ENCODE measurements at places on chromosomes 13 and 19. TPM values are rescaled to one million over a fixed set of nuclear protein-coding genes. Genes with fewer than 3 reads are reported as not detected.

Gene KLK15
- total RNA-seq = not detected

Gene JSRP1
- total RNA-seq = 1.6 TPM

Gene RXFP2
- total RNA-seq = not detected

Gene RNF225
- total RNA-seq = not detected

Gene ZNF266
- total RNA-seq = 35.4 TPM

Gene ZNF793
- total RNA-seq = 30.9 TPM

Gene ZNF541
- not detected for total RNA-seq

GRCh38 chr19:39542206-39542605, 2.2 kb upstream of the EID2 start:
- no peak for DNase-seq

- DNase-seq = peak; percentile 56
Observed at GRCh38 chr19:45403781-45404556, 900 bp downstream of the PPP1R13L start.

DNA sequence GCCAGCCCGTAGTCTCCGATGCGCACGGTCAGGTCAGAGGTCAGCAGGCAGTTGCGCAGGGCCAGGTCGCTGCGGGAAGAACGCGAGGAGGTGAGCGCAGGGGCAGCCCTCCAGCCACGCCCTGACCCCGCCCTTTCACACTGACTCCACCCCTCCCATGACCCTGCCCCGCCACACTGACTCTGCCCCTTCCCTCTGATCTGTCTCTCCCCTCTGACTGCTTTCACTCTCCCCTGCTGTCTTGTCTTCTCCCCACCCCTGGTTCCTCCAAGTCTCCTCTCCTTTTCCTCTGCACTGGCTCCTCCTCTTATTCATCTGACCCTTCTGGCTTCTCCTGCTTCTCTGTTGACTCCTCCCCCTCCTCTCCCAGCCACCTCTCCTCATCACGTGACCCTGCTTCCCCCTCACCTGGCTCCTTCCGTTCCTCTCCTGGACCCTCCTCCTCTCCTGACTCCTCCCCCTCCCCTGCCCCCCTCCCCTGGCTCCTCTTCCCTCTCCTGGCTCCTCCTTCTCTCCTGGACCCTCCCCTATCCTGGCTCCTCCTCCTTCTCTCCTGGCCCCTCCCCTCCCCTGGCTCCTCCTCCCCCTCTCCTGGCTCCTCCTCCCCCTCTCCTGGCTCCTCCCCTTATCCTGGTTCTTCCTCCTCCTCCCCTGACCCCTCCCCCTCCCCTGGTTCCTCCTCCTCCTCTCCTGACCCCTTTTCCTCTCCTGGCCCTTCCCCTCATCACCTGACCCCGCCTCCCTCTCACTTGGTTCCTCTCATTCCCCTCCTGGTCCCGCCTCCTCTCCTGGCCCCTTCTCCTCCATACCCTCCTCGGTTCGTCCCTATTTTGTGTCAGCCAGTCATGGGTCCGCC, 9.9 kb downstream of the LMTK3 start:
- DNase-seq = peak; percentile 91

DNA sequence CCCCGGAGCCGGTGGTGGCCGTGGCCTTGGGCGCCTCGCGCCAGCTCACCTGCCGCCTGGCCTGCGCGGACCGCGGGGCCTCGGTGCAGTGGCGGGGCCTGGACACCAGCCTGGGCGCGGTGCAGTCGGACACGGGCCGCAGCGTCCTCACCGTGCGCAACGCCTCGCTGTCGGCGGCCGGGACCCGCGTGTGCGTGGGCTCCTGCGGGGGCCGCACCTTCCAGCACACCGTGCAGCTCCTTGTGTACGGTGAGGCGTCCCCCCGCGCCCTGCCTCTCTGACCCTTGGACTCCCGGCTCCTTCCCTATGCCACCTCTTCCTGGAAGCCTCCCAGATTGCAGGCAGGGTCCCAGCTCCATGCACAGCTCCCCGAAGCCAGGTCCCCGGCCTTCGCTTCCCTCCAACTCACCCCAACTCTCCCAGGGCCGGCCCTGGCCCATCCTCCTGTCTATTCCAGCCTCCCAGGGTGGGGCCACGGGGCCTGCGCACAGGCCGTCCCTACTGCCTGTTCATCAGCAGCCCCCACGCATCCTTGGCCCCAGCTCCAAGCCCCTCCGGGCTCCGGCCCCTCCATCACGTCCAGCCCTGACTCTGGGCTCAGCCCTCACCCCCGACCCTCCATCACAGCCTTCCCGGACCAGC, 1.7 kb downstream of the MADCAM1 start:
- no peak for DNase-seq

DNA sequence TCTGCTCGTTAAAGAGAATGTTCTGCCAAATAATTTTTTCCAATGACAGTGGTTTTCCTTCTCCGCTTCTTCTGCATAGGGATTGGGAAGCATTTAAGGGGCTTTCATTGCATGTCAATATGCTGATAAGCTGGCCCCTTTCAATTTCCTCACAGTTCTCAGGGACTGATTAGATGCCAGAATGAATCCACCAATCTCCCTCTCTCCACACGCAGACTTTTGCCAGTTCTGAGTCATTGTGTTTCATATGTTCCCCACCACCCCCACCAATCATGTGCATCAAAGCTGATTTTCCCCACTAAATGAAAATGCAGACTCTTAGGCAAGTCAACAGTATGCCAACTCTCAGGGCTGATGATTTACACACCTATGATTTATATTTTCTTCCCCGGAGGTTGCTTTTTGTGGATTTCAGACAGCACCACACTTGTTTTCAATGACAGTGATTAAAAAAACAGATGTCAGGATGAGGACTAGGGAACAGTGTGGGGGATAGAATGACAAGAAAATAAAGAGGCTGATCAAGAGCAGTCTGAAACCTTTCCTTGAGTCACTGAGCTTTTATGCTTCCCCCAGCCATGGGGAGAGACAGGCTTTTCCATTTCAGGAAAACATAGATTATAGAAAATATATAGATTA, 47.9 kb upstream of the C13orf42 start:
- DNase-seq = no peak

DNA sequence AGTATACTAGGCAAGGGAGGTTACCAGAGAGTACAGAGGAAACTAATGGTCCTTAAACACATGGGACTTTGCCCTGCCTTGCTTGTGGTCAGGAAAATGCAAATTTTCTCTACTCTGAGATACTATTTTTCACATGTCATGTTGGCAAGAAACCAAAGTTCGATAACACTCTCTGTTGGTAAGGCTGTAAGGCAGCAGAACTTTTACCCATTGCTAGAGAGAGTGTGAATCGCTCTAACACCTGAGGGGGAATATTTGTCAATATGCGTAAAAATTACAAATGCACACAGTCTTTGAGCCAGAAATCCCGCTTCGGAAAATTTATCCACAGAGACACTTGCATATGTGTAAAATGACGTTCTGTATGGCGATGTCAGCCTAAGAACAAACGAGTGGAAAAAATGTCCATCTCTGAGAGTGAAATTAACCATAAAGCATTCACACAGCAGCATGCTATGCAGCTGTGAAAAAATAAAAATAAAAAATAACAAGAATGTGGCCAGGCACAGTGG, 9.5 kb upstream of the RFX1 start:
- DNase-seq = no peak

DNA sequence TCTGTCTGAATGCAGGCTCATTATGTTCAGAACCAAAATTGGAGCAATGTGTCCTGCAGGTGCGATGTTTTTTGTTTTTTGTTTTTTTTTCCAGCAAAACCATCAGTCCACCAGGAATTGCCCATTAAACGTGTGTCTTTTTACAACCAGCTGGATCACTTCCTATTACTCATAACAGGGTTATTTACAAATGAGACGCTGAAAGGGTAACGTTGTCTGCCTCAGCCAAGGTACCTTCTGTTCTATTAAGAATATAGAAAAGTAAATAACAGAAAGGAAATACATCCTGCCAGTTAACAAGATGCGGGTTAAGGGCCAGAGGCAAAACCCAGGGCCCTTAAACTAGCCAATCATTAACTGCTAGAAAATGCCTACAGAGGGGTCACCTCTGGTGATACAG, 590.4 kb downstream of the TBC1D4 start:
- no peak for DNase-seq

DNA sequence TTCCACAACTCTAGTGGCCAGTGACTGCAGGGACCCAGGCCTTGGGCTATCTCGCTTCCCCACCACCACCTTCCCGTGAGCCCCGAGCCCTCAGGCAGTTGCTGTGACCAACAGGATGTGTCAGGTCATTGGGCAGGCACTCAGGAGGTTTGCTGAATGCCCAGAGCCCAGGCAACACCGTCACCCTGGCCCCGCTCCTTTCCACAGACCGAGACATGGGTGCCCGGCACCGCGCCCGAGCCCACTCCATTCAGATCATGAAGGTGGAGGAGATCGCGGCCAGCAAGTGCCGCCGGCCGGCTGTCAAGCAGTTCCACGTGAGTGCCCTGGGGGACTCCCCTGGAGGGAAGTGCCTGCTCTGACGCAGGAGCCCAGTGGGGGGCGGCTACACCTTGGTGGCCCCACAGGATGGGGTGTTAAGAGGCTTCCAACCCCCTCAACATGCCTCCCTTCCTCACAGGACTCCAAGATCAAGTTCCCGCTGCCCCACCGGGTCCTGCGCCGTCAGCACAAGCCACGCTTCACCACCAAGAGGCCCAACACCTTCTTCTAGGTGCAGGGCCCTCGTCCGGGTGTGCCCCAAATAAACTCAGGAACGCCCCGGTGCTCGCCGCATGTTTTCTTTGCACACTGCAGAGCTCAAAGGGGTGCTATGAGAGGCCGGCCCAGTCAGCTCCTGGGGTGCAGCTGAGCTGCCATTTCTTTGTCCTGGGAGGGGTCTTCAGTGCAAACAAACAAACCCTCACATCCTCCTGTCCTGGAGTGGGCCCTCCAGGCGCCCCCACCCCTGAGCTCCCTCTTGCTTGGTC, 3.2 kb downstream of the RPL18A start:
- no peak for DNase-seq

DNA sequence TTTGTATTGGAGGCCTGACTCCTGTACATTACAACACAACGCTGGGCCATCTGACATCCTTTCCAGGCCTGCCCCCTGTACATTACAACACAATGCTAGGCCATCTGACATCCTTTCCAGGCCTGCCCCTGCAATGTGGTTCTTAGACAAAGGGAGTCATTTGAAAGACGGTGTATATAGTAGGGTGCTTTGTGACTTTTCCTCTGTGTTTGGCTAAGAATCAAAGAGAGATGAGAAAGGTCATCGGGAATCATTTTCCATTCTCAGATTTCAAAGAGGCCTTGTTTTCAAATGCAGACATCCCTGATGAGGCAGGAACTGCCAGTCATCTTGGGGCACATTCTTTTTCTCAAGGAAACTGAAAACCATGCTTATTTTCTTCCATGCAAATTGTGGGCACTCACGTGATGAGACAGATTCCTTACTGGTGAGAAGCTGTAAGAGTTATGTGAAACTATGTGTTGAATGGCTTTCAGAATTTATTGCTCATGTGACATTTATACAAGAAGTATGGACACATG, 551.6 kb downstream of the MYO16 start:
- DNase-seq = no peak

DNA sequence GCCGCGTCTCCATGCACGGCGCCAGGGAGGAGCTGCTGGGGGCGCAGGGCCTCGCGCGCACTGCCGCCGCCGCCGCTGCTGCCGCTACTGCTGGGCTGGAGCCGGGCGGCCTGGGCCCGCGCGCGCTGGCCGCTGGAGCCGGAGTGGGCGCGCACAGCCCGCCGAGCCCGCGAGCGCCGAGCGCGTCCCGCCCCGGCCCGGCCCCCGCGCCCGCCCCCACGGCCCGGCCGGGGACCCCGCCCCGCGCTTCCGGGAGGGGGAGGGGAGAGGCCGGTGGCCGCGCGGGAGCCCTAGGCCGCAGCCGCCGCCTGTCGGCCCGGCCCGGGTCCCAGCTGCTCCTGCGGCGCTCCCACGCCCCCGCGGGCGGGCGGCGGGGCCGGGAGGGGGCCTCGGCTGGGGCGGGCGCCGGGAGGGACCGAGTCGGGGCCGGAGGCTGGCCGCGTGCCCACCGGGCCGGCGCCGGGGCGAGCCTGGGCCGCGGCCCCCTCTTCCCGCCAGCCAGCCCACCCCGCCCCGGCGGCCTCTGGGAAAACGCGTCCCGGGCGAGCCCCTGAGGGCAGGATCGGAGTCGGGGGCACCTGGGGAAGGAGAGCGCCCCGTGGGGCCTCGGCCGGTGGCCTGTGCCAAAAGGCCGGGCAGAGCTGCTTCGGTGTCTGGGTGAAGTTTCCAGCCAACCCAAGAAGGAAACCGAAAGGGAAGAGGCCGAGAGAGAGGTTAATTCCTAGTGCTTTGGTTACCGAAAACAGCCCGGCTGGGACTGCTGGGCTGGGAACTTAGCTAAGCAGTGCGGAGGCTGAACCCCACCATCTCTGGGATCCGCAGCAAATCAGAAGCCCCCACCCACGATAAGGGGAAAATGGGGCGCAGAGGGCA, at the start of gene STK24:
STK24 (minus strand) TSS at position 145 of the 873 bp plus-strand sequence. CDS start 321 bp downstream, outside the sequence.
- DNase-seq = peak; percentile 68

GRCh38 chr13:90696254-90696653, 651.2 kb upstream of the MIR17HG start:
- DNase-seq = no peak

GRCh38 chr13:77449265-77449664, 86.2 kb upstream of the SCEL start:
- DNase-seq = no peak

DNA sequence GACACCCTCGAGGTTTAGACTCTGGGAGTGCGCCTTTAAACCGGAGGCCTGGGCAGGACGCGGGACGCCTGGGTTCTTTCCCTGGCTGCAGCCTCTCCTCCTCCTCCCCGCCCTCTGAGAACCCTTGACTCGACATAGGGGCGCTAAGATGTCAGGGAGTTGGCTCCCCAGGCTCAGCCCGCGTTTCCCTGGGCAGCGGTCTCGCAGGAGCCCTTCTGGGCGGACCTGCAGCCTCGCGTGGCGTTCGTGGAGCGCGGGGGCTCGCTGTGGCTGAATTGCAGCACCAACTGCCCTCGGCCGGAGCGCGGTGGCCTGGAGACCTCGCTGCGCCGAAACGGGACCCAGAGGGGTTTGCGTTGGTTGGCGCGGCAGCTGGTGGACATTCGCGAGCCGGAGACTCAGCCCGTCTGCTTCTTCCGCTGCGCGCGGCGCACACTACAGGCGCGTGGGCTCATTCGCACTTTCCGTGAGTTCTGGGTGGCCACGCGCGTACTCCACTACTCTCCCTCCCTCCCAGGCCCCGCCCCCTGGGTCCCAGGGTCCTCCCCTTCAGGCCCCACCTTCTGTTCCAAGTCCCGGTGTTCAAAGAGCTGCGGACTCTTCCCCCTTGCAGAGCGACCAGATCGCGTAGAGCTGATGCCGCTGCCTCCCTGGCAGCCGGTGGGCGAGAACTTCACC, 1.3 kb downstream of the ICAM5 start:
- no peak for DNase-seq

DNA sequence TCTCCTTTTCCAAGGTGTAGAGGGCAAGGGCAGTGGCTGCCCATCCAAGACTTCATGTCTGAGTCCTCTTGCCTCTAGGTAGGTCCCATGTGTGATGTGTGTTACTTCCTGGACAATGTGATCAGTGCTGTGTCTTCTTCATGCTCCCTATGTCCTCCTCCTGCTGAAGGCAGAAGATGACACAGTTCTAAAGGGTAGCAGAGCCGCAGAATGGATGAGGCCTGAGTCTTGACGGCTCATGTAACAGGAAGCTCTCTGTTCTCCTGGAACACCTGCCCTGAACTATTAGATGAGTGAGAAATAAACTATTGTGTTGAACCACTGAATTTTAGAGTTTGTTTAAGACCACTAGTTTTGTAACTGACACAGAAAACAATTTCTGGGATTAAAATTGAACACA, 165.9 kb downstream of the NDFIP2 start:
- DNase-seq = no peak

GRCh38 chr19:46124638-46125115, at the start of gene IGFL3:
IGFL3 (minus strand) TSS chr19:46124688; CDS start chr19:46124649, 39 bp downstream.
- DNase-seq = no peak

- no peak for DNase-seq
Observed at GRCh38 chr13:54699831-54700230, 1671.2 kb downstream of the OLFM4 start.

GRCh38 chr13:48249018-48249417, 16.0 kb downstream of the ITM2B start:
- DNase-seq = no peak
